ENCODE measurements at places on chromosomes 2 and 18.

GRCh38 chr2:210461401-210461800, 15.2 kb downstream of the LANCL1 start:
- no peak for DNase-seq

DNA sequence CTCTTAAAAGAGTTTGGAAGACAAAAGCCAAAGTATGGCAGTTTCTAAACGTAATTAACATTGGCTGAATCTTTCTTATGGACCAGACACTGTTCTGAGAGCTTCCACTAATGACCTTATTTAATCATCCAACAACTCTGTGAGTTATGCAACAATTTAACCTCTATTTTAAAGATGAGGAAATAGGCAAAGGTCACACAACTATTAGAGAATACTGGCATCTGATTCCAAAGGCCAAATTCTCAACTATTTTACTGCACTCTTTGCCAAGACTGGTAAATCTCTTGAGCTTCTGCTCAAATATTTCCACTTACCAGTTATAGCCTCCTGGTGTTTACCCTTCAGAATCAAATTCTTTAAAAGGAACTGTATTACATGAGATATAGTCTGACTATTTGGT, 42.1 kb upstream of the ERMN start:
- no peak for DNase-seq

DNA sequence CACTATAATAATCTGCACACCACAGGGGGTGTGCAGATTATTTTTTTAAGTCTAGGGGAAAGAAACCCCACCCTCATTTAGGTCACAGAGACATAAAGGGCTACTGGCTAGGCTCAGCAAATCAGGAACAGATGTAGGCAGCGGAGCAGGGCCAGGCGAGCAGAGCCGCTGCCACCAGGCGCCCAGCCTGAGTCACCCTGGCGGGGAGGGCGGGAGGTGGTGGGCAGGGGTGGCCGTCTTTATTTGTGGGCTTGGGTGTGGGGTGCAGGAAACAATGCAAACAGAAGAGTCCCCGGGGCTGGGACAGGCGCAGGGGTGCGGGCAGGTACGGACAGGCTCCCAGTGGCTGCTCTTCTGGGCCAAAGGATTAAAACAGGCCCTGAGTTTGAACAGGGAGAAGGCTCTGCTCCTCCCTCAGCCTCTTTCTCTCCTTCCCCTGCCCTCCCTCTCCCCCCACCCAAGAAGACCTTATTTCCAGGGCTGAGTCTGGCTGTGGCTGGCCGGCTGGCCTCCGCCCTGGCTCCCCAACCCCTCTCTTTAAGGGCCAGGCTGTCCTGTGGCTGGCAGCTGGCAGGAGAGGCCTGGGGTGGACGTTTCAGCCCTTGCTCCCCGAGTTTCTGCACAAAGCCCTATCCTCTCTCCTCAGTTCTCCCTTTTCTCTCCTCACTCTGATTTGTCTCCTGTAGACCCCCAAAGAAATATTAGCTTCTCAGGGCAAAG, 142.9 kb upstream of the SMAD2 start:
- no peak for DNase-seq

DNA sequence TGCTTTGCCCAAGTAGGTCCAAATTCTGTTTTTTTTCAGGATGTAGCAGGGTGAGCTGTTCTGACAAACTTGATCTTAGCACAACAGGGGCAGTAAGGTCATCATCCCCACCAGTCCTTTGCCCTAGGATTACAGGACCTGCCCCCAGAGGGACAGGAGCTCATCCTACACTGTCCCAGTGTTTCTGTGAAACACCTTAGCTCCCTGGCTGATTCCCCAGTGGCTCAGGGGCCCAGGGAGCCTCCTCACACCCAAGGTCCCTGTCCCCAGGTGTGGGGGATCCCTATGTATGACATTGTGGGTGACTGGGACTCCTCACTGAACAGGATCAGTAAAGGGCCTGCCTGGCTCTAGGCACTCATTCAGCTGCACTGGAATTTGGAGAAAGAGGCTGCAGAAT, 191.2 kb downstream of the ANKRD30B start:
- no peak for DNase-seq

- DNase-seq, result no peak
Measured at GRCh38 chr2:30914456-30914855, 107.2 kb upstream of the CAPN13 start.

DNA sequence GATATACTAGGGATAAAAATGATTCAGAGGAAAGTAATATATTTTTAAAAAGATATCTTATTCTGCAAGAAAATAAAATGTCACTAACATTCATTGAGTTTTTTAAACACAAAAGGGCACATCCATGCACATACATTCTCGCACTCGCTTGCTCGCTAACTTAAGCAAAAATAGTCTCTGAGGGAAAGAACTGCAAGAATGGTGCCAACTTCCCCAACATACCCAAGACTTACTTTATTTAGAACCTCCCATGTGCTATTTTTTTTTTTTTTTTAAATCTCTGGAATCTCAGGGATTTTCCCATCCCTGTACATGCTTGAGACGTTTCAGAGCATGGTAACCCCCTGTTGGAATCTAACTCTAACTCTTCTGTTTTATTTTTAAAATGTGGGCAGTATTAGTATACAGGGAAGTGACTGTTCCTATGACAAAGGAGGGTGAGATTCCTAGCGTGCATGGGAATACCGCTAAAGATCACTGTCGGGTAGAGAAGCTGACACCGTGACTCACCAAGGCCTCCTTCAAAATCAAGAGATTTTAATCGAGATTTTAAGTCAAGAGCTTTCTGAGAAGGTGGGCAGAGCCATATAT, 187.9 kb upstream of the ZEB2 start:
- no peak for DNase-seq

GRCh38 chr18:32454593-32454992, 16.1 kb downstream of the GAREM1 start:
- DNase-seq, result no peak

DNA sequence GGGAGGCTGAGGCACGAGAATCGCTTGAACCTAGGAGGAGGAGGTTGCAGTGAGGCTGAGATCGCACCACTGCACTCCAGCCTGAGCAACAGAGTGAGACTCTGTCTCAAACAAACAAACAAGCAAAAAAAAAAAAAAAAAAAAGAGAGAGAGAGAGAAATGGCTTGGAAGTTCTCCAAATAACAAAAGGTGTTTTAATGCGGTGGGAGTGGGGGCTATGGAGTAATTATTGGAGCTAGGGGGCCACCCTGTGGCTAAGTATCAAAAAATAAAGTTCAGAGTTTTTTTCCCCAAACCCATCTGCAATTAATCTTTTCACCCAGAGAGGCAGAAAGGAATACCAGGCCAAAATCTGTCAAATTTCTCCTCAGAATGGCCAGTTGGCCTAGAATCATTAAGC, 23.0 kb upstream of the CEP68 start:
- DNase-seq, result no peak

GRCh38 chr18:41396211-41396610, 558.8 kb upstream of the PIK3C3 start:
- no peak for DNase-seq

GRCh38 chr2:106953236-106953635, 67.3 kb upstream of the ST6GAL2 start:
- no peak for DNase-seq

DNA sequence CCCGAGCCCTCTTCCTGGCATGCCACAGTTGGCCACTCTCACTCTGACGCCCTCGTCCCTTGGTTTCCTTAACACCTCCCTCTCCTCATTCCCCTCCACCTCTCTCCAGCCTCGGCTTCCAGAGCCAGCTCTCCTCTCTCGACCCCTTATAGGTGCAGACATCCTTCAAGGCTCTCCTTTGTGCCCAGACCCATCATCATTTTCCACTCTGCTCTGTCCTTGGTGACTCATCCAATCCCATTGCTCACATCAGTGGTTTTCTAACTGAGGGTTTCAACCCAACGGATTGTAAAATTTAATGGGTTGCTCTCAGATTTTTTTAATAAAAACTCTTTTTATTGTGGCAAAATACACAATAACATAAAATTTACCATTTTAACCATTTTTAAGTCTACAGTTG, 6.2 kb downstream of the ST8SIA5 start:
- no peak for DNase-seq

GRCh38 chr2:33272001-33272400, 204.4 kb upstream of the RASGRP3 start:
- no peak for DNase-seq

- no peak for DNase-seq
Measured at GRCh38 chr18:52244658-52245057, 95.3 kb upstream of the DCC start.

All from stimulated activated CD8-positive, alpha-beta memory T cell treated with anti-CD3 and anti-CD28 coated beads, Interleukin-15, amount 100 ng/mL, for 1 hour (primary cell).